ENCODE measurements at places on chromosomes 12 and 14.

DNA sequence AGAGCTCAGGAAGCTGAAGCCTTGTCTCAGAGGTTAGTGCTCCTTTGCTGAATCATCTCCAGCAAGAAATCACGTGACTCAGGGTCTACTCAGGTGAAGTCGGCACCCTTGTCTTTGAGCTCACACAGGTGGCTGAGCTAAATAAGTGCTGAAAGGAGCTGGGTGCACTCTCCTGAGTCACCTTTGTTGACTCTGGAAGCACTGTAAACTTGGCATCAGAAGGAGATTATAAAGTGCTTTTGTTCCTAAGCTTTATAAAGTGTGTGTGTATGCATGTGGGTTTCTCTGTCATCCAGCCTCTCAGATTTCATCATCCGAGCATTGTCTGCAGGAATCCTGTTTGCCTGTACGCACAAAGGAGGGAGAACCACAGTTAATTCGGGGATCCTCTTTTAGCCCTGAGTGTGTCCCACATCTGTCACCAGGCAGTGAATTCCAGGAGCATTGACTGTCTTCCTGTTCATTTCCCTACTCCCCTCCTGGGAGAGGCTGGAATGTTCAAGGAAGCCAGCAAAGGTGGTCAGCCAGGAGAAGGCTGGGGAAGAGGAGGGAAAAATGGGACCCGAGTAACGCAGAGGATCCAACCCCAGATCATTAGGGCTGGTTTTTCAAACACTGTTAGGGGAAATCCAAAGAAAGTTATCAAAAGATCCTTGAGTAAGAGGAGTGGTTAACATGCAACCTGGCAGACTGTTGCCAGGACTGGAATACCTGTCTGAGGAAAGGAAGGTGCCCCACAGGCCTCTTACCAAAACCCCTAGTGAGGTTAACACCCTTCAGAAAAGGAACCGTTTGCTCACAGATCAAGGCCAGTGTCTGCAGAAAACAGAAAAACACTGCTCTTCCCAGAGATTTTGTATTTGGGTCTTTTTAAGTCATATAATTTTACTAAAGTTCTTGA, 157.5 kb upstream of the HIF1A start:
- DNase-seq, result peak; percentile 51

- DNase-seq, result no peak
Observed at GRCh38 chr12:1576410-1577241, 17.8 kb downstream of the FBXL14 start.

- DNase-seq, result no peak
Observed at GRCh38 chr12:99311373-99311772, 336.2 kb upstream of the GARIN6 start.

DNA sequence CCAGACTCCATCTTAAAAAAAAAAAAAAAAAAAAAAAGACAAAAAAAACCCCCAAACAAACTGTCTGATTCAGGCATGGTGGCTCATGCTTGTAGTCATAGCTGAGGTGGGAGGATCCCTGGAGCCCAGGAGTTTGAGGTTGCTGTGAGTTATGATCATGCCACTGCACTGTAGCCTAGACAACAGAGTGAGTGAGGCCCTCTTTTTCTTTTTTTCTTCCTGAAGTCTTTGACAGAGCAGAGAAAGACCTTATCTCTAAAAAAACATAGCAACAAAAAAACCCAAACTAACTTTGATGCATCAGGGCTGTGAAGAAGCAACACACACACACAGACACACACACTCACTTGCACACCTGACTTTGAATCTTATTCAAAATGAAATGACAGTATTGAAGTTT, 7.7 kb upstream of the AMN1 start:
- peak; percentile 66 for DNase-seq

GRCh38 chr12:123482876-123483275, 24.9 kb downstream of the SNRNP35 start:
- DNase-seq, result no peak

DNA sequence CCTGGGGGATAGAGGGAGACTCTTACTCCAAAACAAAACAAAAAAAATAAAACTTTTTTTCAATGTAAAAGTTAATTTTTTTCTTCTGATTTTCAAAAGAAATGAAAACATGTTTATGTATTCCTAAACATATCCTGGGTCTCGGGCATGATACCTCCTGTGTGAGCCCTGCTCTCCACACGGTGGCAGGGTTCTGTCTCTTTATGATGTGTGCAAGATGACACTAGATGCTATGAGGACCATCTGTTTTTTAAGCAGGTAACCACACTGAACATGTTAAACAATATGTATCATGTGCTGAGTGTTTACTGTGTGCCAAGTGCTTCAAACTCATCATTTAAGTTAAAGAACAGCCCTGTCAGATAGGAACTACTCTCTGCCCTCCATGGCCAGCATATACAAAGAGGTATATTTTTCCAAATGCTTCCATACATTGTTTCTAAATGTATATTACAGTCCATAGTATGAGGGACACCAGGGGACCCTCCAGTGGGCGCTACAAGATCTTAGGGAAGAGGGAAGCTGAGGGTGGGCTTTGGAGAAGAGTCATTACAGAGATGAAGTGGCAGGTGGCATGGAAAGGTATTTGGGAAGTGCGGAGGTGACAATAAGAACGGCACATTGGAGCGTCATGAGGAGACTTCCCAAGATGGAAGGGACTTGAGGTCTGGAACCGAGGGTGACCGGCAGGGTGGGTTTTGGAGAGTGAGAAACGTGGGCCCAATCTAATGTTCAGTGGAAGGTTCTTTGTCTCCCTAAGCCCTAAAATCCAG, 28.5 kb downstream of the FOS start:
- DNase-seq, result peak; percentile 42

- DNase-seq, result peak; percentile 20
Observed at GRCh38 chr14:64800000-64800399, 79.7 kb downstream of the SPTB start.

DNA sequence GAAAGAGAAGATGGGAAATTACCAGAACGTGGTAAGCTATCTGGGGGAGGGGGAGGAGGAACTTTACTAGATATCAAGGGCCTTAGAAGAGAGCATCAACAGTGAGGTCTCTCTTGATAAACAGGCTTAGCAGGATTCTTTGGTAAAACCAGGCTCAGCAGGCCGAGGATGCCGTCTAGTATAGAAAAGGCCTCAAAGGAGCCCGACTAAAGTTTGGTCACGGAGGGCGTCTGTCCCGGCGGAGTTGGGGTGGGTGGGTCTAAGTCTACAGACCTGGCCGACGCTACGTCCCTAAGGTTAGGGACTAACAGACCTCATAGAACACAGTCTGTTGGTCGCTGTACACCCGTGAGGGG, 538 bp upstream of the TIGAR start:
- DNase-seq, result no peak

DNA sequence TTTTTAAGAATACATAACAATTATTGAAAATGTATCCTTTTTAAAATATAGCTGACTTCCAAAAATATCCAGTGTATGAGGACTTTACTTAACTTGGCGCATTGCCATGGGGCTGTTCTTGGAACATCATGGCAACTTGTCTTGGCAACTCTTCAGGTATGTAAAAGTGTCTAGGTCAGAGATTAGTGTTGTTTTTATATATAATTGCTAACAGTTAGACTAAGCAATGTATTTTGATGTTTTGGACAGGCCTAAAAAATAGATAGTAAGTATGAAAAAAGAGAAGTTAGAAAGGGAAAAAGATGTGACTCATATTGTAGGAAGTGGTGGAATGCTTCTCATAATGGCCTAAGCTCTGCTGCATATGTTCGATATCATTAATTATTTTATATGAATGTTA, 70.9 kb downstream of the MON2 start:
- no peak for DNase-seq

GRCh38 chr12:2163177-2163941, 110.6 kb downstream of the CACNA1C start:
- no peak for DNase-seq

- DNase-seq, result no peak
Observed at GRCh38 chr14:101917413-101918017, 46.9 kb upstream of the DYNC1H1 start.

DNA sequence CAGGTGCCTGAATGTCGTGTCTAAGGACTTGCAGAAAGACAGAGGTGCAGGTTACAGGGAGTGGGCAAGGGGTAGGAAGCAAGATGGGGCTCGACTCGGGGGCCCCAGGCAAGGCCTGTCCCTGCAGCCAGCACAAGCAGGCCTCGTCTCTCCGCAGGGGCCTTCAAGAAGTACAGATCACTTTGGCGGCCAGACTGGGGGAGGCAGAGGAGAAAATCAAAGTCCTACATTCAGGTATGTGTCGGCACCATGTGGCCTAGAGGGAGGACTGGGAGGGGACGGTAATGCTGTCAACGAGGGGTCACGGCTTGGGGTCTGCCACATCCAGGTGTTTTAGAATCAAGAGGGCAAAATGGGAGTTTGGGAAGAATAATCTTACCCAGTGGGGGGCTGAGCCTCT, 73.7 kb downstream of the PHETA1 start:
- DNase-seq, result no peak

GRCh38 chr14:68020999-68021663, 201.6 kb downstream of the RAD51B start:
- no peak for DNase-seq

DNA sequence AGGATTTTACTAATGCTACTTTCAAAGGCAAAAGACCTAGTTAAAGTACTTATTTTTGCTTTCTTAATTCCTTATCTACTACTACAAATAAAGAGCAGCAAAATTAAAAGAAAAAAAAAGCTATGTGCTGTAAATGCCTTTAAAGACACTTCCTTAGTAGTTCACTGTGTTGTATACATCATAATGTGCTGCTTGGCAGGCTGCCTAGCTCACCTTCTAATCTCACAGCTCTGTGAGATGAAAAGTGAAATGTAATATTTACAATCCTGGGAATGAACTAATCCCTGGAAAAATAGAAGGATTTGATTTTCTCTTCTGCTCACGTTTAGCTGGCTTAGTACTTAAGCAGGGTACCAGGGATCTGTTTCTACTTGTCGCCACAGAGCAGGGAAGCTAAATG, 184.4 kb upstream of the ALG10B start:
- DNase-seq, result no peak

DNA sequence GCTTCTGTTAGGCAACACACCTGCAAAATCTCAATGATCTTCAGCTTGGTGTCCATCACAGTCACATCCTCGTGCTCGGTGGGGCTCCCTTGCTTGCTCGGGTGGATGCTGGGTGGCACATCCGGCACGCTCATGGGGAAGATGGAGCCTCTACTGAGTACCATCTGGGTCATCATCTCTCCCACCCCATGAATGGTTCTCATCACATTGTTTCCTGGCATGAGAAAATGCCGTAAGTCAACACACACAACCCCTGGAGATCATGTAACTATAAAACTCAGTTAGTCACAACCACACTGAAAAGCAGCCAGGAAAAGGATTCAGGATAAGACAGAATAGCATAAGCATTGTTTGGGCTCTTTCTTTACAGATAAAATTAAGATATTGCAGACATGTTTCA, 201.1 kb downstream of the ITPR2 start:
- no peak for DNase-seq

DNA sequence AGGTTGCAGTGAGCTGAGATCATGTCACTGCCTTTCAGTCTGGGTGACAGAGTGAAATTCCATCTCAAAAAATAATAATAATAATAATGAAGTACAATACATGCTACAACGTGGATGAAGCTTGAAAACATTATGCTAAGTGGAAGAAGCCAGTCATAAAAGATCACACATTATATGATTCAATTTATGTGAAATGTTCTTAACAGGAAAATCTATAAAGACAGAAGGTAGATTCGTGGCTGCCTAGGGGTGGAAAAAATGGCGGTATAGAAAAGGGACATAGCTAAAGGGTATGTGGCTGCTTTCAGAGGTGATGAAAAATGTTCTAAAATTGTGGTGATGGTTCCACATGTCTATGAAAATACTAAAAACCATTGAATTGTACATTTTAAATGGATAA, 41.0 kb upstream of the AMIGO2 start:
- DNase-seq, result no peak

GRCh38 chr12:54680374-54680773, 32.2 kb upstream of the DCD start:
- DNase-seq, result peak; percentile 30

GRCh38 chr12:45200491-45201043, 15.3 kb upstream of the ANO6 start:
- DNase-seq, result no peak

GRCh38 chr12:65055859-65056258, 65.2 kb downstream of the WIF1 start:
- no peak for DNase-seq

DNA sequence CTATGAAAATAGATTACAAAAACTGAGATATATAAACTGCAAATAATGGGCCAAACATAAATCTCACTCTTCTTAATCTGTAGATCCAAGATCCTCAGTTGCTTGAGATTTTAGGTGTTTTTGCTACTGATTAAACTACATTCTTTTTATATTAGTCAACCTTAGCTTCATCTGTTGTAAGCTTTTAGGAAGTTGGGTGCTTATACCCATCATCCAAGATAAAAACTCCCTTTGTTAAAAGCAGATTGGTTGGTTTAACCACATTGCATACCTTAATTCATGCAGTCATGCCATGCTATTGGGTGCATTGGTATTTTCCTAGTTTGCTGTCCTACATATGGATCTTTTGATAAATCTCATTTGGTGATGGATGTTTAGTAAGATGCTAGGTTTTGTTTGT, 46.2 kb upstream of the DIP2B start:
- DNase-seq, result no peak

GRCh38 chr14:98288825-98289224, 983.2 kb downstream of the BCL11B start:
- no peak for DNase-seq

- no peak for DNase-seq
Observed at GRCh38 chr12:75818863-75819262, 212.7 kb downstream of the PHLDA1 start.

- DNase-seq, result peak; percentile 32
Observed at GRCh38 chr12:104653730-104654664, 197.2 kb downstream of the CHST11 start.

GRCh38 chr12:116406529-116406928, 129.0 kb upstream of the MED13L start:
- no peak for DNase-seq

- no peak for DNase-seq
Observed at GRCh38 chr14:69046476-69046860, 67.4 kb upstream of the ACTN1 start.

DNA sequence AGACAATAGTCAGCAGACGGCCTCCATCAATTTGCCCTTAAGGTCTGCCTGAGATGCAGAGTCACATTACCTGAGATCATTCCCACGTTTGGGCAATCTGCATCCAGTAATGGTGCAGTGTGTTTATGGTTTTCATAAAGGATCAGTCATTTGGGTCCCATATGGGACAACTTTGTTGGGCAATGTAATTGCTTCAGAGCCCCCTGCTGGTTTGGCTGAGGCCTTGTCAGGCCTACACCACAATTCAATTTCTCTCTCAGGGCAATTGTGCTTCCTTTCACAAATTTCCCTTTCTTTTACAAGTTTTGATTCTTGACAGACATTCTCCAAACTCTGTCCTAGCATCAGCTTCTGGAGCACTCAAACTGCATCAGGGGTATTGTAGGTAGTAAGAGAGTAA, 191.2 kb upstream of the SSTR1 start:
- peak; percentile 1 for DNase-seq

DNA sequence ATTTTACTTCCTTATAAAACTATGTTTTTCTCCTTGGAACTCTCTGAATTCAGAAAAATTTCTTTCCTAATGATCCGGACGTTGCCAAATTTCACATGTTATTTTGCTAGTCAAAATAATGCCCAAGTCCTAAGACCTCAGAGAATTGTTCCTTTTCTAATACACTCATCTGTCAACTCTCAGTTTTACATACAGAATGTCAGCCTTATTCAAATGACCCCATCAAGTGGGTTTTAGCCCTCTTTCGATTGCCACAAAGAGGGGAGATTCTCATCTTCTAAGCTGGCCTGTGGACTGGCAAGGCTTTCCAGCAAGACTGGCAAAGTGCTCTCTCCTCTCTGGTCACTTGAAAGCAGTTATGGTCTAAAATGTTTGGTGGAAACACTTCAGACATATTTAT, 99.3 kb upstream of the GPHB5 start:
- no peak for DNase-seq

GRCh38 chr12:12018454-12018853, 52.3 kb upstream of the BCL2L14 start:
- no peak for DNase-seq
